ENCODE measurements at places on chromosomes 6 and 20.

- DNase-seq = no peak
Observed at GRCh38 chr20:33926425-33926824, 67.3 kb upstream of the RALY start.

- DNase-seq = no peak
Observed at GRCh38 chr20:11850901-11851300, 66.8 kb upstream of the BTBD3 start.

DNA sequence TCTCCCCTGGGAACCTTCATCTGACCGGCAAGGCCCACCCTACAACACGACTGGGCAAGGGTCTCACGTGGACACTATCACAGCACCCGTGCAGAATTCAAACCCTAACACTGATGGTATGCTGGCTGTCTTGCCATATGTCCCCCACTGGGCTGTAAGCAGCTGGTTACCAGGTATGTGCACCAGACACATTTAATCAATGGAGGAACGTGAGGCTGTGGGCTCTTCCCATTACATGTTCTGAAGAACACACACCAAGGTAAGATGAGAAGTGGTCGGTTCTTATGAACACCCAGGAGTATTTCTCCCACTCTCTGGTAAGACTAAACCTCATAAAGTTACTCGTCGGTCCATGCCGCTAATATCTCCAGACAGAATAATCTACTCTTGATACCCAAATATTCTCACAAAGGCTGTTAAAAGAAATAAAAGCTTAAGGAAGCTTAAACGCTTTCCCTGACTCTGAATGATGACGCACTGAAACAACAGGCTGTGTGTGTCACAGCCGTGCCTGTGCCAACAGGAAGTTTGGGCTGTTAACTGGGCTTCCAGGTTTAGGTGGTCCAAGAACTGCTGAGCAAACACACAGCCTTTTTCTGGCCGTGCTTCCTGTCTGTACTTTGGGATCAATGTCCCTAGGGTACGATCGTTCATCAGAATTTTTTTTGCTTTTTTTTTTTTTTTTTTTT is 75.3 kb downstream of the SLC23A2 start:
- no peak for DNase-seq

DNA sequence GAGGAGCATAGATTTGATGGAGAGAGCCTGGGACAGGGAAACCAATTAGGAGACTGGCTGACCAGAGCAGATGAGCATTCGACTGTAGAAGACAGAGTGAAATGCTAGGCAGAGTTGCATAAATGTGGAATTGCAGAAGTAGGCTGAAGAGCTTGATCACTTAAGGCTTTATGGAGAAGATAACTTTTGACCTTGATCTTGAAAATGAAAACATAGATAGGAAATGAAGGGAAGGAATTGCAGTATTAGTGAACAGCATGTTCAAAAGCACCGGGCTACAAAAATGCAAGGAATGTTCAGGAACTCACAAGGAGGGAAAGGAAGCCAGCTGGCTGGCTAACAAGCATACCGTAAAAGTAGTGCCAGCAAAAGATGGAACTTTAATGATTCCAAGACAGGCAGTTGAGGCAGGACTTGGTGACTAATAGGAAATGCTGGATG is 20.5 kb upstream of the LTV1 start:
- DNase-seq = no peak

DNA sequence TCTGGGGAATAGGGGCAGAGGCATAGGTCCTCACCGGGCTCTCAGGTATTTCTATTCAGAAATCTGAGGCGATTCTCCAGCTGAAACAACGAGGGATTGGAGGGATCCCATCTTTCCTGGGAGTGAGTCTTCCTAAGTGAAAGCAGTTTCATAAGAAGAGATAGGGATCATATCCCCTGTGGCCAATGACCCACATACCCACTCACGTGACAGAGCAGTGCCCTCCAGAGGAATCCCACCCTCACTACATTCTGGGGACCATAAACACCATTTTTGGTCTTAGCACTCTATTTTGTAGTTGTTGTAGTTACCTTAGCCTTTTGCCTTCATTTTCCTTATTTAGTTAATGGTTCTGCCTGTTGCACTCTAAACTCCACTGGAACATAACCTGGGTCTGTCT is 121.1 kb downstream of the GPR63 start:
- no peak for DNase-seq

DNA sequence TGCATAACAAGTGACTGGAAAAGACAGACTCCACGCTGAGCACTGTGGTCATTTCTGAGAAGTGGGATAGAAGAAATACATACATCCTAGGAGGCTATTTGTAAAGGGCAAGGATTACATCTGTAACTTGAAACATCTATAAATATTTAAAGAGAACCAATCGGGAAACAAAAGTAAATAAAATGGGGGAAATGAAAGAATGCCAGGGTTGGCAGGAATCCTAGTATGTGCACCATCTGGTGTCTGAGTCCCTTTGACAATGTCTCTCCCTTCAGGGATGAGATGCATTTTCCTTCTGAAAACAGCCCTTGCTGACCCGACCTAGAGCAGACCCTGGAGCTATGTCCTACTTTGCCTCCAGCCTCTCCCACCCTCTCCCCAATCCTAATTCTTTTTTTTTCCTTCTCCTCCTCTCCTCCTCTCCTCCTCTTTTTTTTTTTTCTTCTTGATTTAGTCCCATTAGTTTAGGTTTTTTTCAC is 53.2 kb downstream of the VSTM2L start:
- DNase-seq = no peak

- DNase-seq = no peak
Observed at GRCh38 chr6:127263481-127263880, 3.2 kb upstream of the RNF146 start.

- DNase-seq = no peak
Observed at GRCh38 chr6:159969204-159969912, 476 bp downstream of the IGF2R start.

- no peak for DNase-seq
Observed at GRCh38 chr20:34875642-34876405, 588 bp upstream of the ACSS2 start.

GRCh38 chr20:57158474-57158873 is 108.0 kb downstream of the BMP7 start:
- DNase-seq = no peak

DNA sequence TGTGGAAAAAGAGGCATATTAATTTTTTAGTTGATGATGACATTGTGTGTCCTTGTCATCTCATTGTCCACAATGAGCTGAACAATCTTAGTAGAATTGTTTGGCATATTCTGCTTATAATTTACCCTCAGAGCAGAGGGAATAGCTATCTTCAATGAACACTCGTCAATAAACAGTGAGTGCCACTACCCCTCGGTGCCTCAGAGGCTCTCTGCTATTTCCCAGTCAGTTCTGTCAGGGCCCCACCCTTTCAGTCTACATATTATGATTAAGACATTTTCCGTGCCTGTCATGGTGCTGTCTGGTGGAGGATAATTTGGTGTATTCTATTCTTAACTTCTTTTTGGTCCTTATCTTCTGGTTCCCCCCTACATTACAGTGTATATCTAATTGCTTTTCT is 31.2 kb downstream of the NUS1 start:
- no peak for DNase-seq

- DNase-seq = no peak
Observed at GRCh38 chr20:18279242-18279641, 9.1 kb upstream of the ZNF133 start.

GRCh38 chr6:28709478-28710349 is 184.0 kb downstream of the GPX5 start:
- DNase-seq = peak; percentile 23

- DNase-seq = no peak
Observed at GRCh38 chr6:142523515-142524375, 221.9 kb downstream of the ADGRG6 start.

- no peak for DNase-seq
Observed at GRCh38 chr6:105797286-105797979, 288.7 kb upstream of the PRDM1 start.

DNA sequence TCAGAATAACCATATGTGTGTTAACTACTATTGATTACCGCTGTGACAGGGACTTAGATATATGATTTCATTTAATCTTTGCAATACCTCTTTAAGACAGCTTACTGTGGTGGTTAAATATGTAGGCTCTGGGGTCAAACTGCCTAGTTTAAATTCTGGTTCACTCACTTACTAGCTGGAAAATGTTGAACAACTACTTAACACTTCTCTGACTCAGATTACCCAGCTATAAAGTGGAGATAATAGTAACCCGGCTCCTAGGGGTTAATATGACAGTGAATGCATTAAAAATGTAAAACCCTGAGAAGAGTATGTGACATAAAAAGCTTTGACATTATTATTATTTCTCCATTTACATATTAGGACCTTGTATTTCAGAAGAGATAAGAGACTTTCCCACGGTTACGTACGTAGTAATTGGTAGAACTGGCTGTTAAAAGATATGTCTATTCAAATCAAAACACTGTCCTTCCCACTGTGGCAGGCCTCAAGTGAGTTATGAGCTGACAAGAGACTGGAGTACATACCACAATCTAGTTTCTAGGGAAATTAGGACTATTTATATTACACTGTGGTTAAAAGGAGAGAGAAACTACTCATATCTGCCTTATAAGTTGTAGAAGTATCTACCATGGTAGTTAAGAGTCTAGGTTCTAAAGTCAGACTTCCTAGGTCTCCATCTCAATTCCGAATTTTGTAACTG is 4.4 kb upstream of the PLCB1 start:
- peak; percentile 73 for DNase-seq

DNA sequence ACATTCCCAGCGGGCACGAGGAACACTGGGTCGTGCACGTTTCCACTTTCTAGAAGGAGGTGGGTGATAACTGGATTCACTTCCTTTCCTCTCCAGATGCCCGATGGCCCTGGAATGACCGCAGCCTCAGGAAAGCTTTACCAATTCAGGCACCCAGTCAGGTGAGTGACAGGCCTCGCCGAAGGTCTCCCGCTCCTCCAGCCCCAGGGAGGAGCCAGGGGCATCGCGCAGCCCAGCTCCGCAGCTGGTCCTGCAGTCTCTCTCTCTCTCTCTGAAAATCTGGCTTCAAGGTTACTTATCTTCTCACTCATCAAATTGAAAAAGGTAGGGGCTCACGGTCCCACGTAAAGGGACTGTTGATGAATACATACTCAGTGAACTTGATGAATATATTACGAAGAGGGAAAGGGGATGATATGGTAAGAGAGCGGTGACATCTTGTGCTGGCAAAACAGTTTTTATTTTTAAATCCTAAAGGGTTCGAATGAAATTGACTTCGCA is 891 bp downstream of the RIPPLY2 start:
- no peak for DNase-seq

DNA sequence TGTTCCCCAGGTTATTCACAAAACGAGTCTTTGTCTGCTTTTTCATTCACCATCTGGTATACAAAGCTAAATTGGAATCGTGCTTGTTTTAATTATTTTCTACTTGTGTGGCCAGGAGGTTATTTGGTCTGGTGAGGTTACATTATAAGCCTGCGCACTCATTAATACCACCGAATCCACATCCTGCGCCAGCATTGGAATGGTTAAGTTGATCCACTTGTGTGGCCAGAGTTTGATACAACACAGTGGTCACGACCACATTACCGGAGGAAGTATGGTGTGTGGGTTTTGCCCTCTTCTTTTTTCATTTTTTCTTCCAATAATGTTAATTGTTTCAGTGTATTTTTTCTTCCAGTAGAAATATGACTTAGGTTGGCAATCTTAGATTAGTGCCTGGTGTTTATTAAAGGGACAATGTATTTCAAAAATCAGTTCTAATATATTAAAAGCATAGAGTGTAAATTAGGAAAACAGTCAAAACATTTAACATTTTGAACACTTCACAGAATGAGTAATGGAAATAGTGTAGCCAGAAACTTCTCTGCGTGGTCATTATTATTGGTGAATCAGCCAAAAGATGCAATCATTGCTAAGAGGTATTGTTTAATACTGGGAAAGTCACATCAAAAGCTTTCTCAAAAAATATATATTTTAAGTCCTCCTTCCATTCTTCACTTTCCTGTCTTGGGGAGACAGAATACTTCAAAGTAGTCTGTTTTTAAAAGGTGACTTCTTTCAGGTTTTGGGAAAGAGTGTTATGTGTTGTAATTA is 84.5 kb downstream of the JARID2 start:
- DNase-seq = no peak

DNA sequence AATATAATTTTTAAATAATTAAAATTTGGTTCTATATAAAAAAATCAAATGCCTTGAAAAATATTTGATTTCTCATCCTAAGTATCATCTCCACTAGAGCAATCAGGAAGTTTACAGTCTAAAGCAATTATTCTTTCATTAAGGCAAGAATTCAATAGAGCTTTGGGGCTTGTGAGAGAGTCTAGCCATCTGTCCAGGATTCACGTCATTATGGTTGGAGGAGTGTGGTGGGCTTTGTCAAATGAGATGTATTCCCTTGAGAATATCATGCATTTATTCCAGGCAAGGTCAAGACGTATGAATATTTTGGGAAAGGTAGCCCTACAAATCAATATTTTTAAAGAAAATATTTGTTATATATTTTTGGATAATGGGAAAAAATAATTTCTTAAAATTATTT is 132.4 kb downstream of the ELOVL4 start:
- no peak for DNase-seq

- DNase-seq = no peak
Observed at GRCh38 chr6:6217855-6218758, 102.4 kb downstream of the F13A1 start.

DNA sequence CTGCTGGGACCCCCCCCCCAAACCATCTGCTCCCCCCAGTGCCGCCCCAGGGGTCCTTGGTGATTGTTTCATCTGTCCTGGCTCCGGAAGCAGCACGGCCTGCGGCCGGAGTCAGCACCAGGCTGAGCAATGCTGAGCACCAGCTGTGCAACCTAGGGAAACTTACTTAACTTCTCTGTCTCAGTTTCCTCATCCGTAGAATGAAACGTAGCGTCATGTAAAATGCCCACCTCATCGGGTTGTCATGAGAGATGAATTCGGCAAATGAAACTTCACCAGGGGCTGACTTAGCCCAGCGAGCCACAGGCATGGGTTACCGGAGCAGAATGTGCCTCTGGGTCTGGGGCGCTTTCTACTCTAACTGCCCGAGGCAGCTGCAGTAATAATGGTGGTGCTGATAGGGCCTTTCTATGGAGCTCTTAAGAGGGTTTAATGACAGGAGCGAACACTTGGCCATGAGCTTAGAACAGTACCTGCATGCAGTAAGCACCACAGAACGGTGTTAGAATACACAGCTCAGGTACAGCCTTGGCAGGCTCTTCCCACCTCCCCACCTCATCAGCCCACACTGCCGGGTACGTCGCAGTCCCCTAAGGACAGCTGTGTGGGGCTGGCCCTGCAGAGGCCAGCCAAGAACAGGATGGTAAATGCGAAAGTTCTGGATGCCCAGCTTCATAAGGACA is 1.7 kb downstream of the THBS2 start:
- no peak for DNase-seq

DNA sequence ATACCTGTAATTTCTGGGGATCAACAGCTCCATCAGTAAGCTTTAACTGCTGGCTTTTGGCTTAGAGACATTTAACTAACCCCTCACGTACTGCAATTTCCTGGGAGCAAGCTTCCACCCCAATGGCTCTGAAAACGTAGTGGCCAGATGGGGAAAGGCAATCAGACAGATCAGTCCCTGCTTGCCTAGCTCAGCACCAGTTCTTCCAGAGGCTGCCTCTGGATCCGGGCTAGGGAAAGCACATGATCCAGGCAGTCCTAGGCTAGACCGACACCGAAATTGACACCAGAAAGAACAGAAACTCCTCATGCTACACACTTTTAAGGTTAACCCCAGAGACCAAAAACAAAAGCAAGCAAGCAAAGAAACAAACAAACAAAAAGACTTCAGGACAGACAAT is 13.3 kb downstream of the PREP start:
- DNase-seq = no peak

GRCh38 chr6:131574133-131574532 is 1.1 kb downstream of the ARG1 start:
- DNase-seq = no peak
